Mammary microvascular endothelial cell (primary cell): ENCODE measurements at places on chromosomes 16 and 17. TPM values are rescaled to one million over a fixed set of nuclear protein-coding genes. Genes with fewer than 3 reads are reported as not detected.

The SALL1 gene
- total RNA-seq: not detected in 2 replicates

The SEPTIN12 gene
- not detected in 2 replicates for total RNA-seq

The HOXB1 gene
- not detected in 2 replicates for total RNA-seq

The IGFBP4 gene
- 111 and 122 TPM in 2 replicates for total RNA-seq

The ADAD2 gene
- total RNA-seq: not detected in 2 replicates

The XAF1 gene
- total RNA-seq: 51.2 and 51.8 TPM in 2 replicates

The TP53TG3C gene
- not detected in 2 replicates for total RNA-seq

The CHD9 gene
- 23.4 and 30.9 TPM in 2 replicates for total RNA-seq

The ZDHHC1 gene
- total RNA-seq: 5.2 and 6.7 TPM in 2 replicates

The PDILT gene
- not detected in 2 replicates for total RNA-seq

The ENPP7 gene
- not detected in 2 replicates for total RNA-seq

The SLC5A2 gene
- total RNA-seq: not detected in 2 replicates

The RNF227 gene
- total RNA-seq: 1.1 and 9.3 TPM in 2 replicates

The PLA2G10 gene
- total RNA-seq: not detected in 2 replicates

The ALOX12B gene
- not detected in 2 replicates for total RNA-seq

The OR1E2 gene
- total RNA-seq: not detected in 2 replicates

The MAF gene
- total RNA-seq: 2.3 and 3.6 TPM in 2 replicates

The TM4SF5 gene
- not detected in 2 replicates for total RNA-seq
